ENCODE measurements at places on chromosomes 5 and 9.

- no peak for DNase-seq
Measured at GRCh38 chr5:117942861-117943519, 1045.4 kb downstream of the DTWD2 start.

- no peak for DNase-seq
Measured at GRCh38 chr5:156621719-156622118, 228.4 kb upstream of the PPP1R2B start.

- DNase-seq, result no peak
Measured at GRCh38 chr5:2904956-2905355, 153.5 kb upstream of the IRX2 start.

GRCh38 chr9:34093578-34093977, 32.9 kb downstream of the DCAF12 start:
- DNase-seq, result no peak

DNA sequence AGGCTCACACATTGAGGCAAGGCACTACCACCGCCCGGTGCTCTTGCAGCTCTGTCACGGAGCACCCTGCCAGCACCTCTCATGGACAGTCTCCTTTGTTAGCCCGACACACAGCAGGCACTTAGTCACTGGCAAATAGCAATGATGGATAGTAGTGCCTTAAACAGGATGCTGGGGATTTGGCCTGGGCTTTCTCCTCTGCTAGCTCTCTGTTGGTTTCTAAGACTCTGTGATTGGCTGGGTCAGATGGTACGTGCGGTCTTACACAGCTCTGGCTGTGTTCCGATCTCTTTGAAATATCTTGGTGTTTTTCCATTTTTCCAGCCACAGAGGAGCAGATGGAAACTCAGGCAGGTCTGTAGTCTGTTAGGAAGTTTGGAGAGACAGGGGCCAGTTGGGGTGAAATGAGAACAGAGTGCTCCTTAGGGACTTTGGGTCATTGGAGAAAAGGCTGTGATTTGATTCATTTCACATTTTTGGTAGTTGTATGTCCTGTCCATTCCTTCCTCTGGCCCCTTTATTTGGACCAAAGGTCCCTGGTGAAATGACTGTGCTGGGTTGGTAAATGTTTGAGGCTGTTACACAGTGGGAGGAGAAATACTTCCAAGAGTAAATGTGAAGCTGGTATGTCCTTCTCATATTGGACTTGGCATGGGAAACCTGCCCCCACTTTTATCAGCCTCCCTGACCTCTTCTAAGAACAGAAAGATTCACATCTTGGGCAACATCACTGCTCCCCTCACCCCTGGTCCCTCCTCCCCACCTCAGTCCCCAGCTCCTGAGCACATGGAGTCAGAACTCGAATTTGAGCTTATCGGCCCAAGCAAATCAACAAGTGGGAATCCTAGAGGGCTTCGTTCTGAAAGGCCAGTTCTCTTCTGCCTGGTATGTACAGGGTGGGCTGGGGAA, 3.4 kb downstream of the SMIM3 start:
- peak; percentile 32 for DNase-seq

- DNase-seq, result peak; percentile 44
Measured at GRCh38 chr9:76717613-76718012, 46.6 kb upstream of the PCA3 start.

GRCh38 chr9:83919111-83919510, 2.1 kb downstream of the KIF27 start:
- no peak for DNase-seq

DNA sequence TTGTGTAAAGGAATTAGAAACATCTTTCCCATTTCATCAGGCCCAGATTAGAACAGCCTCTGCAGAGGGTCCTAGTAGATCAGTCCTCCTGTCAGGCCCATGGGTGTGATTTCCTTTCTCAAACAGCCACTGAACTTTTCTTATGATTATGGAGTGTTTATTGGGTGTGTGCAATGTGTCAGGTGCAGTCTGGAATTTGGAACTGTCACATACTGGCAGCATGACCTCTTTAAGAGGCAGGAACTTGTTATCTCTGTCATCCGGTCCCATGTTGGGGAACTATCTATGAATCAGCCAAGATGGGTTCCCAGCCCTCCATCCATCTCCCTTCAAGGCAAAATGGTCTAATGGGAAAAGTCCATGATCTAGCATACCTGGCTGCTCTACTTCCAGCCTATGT, 11.6 kb upstream of the MEGF9 start:
- DNase-seq, result no peak

DNA sequence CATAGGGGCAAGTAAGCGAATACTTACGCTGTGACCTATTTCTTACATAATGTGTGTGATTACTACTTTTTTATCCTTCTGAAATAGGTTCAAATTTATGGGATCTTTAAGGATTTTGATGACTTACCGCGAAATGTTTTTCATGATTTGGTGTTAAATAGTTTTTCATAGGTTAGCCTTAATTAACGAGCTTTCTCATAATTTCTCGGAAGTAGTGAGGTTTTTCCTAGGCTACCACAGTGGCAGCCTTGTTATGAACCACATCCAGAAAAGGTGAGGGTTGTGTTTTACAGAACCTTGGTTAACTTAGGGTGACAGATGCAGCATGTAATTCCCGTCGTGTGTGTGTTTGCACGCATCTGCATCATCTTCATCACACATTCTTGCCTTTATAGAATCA, 1.3 kb downstream of the SH3GL2 start:
- no peak for DNase-seq

GRCh38 chr5:1094670-1095190, 17.1 kb downstream of the SLC12A7 start:
- DNase-seq, result no peak

GRCh38 chr9:124818431-124819281, 34.6 kb upstream of the WDR38 start:
- DNase-seq, result no peak

GRCh38 chr9:108209132-108209685, 646.6 kb downstream of the ACTL7B start:
- no peak for DNase-seq

GRCh38 chr9:132241840-132242620, 80.2 kb downstream of the NTNG2 start:
- DNase-seq, result peak; percentile 64

DNA sequence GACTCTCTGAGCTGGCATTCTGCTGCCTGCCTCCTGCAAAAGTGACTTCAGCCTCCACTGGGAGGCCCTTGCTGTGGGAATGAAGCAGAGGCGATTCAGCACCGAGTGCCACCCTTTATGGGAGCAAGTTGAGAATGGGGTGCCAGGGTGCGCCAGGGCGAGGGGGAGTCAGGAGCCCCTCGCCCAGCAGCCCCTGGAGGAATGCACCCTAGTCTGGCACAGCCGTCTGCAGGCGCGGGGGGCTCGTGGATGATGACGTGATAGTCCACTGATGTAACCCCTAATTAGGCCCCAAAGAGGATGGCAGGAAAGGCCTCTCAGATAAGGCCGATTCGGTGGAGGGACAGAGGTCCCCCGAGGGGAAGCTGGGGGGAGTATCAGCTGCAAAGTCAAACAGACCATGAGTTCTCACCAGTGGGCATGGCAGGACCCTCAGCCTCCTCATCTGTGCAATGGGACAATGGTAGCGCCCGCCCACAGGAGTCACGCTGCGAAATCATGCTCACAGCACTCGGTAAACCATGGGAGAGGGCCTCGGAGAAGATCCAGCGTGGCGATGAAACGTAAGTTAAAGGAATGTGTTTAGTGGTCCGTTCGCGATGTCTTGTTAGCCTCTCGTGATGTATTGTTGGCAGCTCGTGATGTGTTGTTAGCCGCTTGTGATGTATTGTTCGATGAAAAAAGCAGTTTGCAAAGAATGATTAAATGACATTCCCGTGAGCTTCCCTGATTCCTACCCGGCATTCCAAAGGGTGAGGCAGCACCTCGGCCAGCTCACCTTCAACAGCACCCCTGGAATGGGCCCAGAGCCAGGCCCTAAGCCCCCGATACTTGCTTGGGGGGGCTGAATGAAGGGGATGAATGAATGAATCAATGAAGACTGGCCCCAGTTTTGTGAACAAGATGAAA, 49.7 kb upstream of the NOTCH1 start:
- DNase-seq, result no peak

DNA sequence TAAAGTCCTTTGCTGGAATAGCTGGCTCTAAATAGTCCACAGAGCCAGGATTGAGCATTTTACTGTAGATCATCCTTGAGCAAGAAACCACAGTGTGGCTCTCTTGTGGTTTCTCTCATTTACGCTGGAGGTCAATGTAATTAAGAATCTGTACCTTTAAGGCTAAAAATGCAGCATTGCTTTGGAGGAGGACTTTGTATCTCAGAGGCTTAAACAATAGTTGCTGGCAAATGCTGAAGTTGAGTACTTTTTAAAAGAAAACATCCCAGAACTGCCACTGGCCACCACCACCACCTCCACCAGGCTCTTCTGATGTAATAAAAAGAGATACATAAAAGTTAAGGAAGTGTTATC, 177.3 kb upstream of the ADAMTSL1 start:
- no peak for DNase-seq

- no peak for DNase-seq
Measured at GRCh38 chr5:127101533-127101932, 28.2 kb upstream of the C5orf63 start.

DNA sequence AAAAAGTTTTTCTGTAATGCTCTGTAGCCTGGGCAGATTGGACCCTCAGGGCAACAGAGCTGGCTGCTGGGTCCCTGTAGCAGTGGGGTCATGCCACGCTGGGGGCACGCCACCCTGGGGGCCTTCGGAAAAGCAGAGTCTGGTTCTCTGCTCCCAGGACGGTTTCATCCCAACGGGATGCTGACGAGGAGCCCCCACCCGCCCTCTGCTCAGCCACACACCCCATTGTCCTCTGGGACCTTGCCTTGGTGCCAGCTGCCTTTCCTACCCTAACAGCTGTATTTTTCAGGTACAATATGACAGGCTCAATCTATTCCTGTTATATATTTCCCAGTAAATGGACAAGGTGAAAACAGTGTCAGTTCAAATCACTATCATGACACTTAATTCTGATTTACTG, 29.0 kb upstream of the MVB12B start:
- no peak for DNase-seq

DNA sequence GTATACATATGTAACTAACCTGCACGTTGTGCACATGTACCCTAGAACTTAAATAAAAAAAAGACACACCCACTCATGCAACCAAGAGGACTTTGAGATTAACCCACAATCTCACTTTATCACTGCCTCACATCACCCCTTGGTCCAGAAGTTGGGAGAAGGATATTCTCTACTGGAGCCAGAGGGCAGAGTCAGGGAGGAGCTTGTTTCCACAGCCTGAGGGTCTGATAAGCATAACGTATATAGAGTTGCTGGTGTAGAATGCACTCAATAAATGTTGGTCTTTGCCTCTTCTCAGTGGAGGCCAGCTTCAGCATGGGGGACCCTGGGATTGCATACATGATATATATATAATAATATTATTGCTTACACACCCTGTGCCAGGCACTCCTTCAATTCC, 10.1 kb downstream of the KCNV2 start:
- DNase-seq, result no peak

- DNase-seq, result no peak
Measured at GRCh38 chr5:54959673-54960418, 25.5 kb downstream of the ESM1 start.

DNA sequence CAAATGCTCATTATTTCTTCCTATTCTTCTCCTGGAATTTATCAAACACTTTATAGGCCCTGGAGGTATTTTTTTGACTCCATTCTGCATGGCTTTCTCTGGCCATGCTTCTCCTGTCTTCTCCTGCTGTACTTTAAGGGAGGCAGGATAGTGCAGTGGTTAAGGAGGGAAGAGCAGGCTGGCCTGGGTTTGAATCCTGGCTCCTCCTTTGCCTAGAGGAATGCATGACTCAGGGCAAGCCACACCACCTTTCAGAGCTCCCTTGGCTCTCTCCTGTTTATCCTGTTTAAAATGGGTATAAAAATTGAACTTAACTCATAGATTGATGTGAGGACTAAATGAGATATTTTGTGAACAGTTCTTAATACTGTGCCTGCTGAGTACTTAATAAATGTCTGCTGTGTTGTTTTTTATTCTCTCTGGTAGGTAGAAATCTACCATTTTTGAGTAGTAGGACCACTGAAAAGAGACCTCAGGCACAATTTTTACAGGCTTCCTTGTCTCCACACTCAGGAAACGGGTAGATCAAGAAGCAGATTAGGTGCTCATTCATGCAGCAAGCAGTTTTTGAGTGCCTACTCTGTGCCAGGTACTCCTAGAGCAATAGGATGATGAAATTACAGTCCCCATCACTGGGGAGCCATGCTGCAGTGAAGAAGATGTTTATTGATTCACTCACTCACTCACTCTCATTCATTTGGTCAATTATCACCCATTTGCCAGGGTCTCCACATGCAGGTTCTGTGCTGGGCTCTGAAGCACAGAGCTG, 32.7 kb upstream of the ARAP3 start:
- DNase-seq, result no peak

DNA sequence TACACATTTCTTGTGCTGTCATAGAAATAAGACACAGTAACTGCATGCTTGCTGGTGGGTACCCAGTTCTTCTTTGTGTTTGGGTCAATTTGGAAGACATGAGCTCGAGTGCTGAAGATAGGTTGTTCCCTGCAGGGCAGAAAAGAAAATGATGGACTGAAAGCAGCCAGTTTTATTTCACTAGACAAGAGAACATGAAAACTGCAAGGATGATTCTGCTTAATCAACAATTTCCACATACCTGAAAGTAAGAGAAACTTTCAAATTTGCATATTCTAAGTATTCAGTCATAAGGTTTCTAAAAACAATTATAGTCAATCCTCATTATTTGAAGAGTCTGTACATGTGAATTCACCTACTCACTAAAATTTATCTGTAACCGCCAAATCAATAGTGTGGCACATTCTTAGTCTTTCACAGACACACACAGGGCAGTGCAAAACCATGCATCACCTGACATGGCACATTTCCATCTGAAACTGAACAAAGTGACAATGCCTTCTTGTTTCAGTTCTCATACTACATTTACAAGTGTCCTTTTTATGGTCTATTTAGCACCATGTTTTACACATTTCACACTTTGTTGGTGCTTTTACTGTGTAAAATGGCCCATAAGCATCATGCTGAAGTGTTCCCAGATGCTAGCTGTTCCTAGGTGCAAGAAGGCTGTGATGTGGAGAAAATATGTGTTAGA, 56.9 kb downstream of the HOMER1 start:
- DNase-seq, result no peak

GRCh38 chr5:64180661-64181343, 15.2 kb downstream of the RNF180 start:
- no peak for DNase-seq

- DNase-seq, result peak; percentile 37
Measured at GRCh38 chr9:76643399-76644117, 120.7 kb upstream of the PCA3 start.

DNA sequence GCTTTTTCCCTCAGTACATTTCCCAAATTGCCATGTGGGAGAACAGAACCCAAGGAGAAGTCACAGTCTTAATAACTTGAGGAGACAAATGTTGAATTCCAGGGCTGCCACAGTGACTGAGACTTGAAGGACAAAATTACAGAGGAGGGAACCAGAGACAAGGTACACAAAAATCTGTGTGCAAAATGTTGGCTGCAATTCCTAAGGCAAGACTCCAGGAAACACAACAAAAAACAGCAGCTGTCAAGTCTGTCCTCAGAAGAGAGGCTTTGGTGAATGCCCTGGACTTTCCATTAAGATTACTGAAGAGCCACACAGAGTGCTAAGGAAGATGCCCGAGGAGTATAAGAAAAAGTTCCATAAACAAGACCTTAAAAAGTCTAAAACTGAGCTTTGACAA, 21.1 kb downstream of the AP3B1 start:
- no peak for DNase-seq
